ENCODE measurements at places on chromosomes 1 and 21.

- no peak for DNase-seq
These were observed 44.2 kb downstream of the EPHB2 start for GRCh38 chr1:22754824-22755223.

- no peak for DNase-seq
These were observed 342.4 kb downstream of the VAV3 start for GRCh38 chr1:107622535-107622934.

DNA sequence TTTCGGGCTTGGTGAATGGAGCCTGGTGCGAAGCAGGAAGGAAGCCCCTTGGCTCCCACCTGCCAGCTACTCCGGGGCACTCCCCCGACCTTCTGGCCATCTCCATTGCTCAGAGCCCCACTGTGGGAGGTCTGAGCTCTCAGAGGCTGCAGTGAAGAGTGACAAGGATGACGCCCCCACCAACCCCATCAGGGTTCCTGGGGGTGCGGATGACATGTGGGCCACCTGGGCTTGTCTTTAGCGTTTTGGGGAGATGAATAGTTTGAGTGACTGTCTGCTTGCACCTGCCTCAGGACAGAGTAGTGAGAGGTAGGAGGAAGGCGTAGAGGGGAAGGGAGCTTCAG, 43.2 kb upstream of the LBR start:
- no peak for DNase-seq

- DNase-seq = no peak
These were observed 68.5 kb downstream of the NDUFS5 start for GRCh38 chr1:39094685-39095084.

DNA sequence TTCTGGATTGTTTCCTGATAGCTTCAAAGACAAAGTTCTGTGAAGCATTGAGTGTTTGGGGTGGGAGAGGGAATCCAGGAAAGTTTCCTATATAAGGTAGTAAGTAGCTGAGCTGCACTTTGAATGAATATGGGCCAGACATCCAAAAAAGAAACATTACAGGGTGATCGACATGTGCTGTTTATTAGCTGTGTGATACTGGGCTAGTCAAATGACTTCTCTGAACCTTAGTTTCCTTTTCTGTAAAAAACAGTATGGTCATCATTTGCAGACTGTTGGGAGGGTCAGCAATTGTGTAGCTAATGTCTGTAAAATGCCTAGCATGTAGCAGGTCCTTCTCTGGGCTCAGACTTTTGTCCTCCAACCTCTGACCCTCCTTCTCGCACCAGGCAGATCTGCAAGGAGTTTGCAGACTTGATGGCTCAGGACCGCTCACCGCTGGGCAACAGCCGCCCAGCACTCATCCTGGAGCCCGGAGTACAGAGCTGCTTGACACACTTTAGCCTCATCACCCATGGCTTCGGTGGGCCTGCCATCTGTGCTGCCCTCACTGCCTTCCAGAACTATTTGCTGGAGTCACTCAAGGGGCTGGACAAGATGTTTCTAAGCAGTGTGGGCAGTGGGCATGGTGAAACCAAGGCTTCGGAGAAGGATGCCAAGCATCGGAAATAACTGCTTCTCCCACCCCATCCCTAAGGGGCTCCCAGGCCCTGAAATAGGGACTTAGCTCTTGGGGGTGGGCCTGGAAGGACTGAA, 21.1 kb downstream of the TFAP2E start:
- DNase-seq = no peak

DNA sequence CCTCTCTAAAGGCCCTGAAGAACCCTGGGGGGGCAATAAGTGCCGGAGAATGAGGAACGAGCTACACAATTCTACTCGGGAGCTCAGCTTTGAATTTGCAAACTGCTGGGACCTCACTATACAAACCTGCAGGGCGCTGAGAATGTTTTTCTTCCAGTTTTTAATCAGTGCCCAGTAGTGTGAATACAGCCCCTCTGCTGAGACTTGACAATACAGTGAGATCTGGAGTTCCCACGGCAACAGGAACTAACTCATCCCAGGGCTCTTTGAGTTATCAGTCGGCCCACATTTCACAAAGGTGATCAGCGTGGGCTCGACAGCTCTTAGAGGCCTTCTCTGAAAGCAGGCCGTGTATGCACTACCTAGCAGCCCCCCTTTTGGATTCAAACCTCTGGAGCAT, 41.7 kb downstream of the TMEM53 start:
- no peak for DNase-seq
